Brain (organoid and tissue), 16 donors: ENCODE measurements at places on chromosomes 1 and 21. TPM values are rescaled to one million over a fixed set of nuclear protein-coding genes. Genes with fewer than 3 reads are reported as not detected.
A peak's percentile ranks its signal among the peaks of the same experiment; 100 is the strongest.

- no peak for DNase-seq
Measured at GRCh38 chr1:169904834-169905233, 11.1 kb upstream of the SCYL3 start.

NMNAT2 gene
- polyA plus RNA-seq, result 12.3 TPM

CR2 gene
- polyA plus RNA-seq, result 0.17 TPM

DNA sequence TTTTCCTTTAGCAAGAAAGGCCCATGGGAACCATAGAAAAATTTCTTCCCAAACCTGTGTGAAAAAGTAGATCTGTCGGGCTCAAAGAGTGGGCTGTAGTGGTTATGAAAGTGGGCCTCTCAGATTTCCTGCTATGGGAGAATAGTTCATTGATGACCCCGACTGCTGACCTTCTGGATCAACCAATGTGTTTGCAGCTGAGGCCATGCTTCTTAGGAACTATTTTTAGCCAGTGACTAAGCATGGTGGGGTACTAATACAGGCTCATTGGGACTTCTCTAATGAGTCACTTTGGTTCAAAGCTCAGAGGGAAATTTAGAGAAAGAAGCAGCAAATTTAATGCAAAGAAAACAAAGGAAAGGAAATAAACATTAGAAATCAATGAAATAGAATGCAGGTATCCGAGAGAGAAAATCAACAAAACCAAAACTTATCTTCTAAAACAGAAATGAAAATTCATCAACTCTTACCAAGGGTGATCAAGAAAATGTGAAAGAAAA is 12.6 kb upstream of the PSMA5 start:
- DNase-seq, result no peak

GRCh38 chr1:51729824-51730301 is 113.0 kb downstream of the OSBPL9 start:
- no peak for DNase-seq

DNA sequence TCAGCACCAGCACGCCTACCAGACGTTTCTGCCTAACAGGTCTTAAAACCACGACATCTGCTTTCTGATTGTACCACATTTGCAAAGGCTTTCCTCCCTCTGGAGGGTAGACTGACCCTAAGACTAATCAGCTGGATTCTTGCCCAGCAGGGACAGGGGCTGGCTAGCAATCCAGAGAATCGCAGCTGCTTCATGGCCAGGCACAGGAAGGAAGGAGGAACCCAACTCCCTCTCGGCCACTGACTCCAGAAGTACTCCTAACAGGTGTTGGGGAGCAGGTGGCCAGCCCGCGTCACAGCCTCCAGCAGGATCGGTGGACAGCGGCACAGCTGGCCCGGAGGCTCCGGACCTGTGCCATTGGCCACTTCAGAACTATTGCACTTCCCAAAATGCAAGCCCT is 180.8 kb downstream of the NPHP4 start:
- DNase-seq, result peak; percentile 61

PDZK1IP1 gene
- polyA plus RNA-seq, result not detected

ANKRD34A gene
- polyA plus RNA-seq, result 7.3 TPM

DNA sequence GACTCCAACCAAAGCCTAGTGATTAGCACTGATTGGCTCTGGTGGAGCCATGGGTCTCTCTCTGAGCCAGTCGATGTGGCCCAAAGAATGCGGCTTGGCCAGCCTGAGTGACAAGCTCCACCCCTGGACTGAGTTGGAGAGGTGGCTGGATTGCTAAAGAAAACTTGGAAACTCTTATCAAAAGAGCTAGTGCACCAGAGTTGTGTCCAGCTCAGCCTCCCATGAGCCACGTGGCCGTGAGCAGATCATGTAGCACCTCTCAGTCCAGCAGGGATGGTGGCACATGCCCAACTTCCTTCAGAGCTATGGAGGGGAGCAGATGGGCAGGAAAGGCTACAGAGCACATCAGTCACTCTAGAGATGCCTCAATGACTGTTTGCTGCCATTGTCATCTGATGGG is 142.8 kb upstream of the VAMP3 start:
- no peak for DNase-seq

- DNase-seq, result no peak
Measured at GRCh38 chr1:226892524-226892875, 22.1 kb downstream of the PSEN2 start.

BCL2L15 gene
- polyA plus RNA-seq, result not detected

DNA sequence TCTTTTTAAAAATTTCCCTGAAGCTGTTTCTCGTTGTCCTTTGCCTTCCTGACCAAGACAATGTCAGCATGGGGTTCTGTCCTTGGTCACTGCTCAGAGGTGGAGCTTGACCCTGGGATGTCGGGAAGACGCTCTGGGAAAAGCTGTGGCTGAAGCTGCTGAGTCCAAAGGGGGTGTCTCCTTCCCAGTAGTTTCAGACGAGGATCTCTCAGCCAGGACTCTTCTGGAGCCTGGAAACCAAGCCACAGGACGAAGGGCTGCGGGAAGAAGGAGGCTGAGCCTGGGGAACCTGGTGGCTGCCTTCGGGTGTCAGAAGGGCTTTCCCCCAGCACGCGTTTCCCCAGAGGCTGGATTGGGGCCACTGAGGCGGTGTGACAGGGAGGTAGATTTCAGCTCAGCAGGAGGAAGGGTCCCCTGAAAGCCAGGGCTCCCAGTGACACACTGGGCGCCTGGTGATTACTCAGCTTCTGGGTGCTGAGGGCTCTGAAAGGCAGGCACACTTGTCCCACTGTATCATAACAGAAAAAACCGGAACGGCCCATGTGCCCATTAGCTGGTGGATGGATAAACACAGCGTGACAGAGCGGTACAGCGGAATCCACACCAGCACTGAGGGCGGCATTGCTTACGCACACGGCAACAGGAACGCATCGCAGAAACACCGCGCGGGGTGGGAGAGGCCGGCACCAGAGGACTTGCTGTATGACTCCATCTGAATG is 5.0 kb upstream of the KRTAP12-1 start:
- DNase-seq, result no peak

- peak; percentile 50 for DNase-seq
Measured at GRCh38 chr21:22743085-22743484, 1744.9 kb downstream of the NCAM2 start.

- DNase-seq, result no peak
Measured at GRCh38 chr1:68459796-68460195, 10.0 kb upstream of the RPE65 start.

DNA sequence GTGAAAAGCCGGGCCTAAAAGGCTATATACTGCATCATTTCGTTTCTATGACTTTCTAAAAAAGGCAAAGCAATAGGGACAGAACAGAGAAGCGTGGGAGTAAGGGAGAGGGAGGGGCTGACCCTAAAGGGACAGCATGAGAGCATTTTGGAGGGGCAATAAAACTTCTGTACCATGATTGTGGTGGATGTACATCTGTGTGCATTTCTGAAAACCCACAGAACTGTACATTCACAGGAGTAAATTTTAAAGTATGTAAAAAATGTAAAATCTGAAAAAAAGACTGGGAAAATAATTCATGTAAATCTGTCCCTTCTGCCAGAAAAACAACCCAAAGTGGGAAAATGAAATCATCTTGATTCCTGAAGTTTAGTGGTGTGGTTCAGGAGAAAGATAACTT is 235.4 kb downstream of the CENPF start:
- DNase-seq, result peak; percentile 37

GRCh38 chr1:24641646-24642151 is 1.4 kb upstream of the SRRM1 start:
- DNase-seq, result peak; percentile 10

XCL1 gene
- 3.6 TPM for polyA plus RNA-seq

MYBPH gene
- polyA plus RNA-seq, result not detected

GUK1 gene
- polyA plus RNA-seq, result 402 TPM

KRTAP21-3 gene
- not detected for polyA plus RNA-seq

GRCh38 chr1:2535455-2535854 is 5.4 kb upstream of the HES5 start:
- DNase-seq, result peak; percentile 60

DNA sequence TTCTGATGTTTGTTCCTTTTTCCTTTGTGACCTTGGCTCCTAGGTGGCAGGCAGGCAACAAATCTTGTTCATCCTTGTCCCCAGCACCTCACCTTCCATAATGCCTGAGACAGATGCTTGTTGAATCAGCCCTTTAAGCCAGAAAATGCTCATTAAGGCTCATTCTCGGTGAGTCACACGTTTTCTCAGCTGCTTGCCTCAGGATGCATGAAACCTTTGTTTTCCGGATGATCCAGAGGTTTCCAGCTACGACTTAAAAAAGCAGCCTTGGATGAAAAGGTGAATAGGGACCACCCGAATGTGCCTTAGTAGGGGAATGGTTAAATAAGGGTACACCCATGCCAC is 4.6 kb upstream of the ATP13A2 start:
- DNase-seq, result no peak

DNA sequence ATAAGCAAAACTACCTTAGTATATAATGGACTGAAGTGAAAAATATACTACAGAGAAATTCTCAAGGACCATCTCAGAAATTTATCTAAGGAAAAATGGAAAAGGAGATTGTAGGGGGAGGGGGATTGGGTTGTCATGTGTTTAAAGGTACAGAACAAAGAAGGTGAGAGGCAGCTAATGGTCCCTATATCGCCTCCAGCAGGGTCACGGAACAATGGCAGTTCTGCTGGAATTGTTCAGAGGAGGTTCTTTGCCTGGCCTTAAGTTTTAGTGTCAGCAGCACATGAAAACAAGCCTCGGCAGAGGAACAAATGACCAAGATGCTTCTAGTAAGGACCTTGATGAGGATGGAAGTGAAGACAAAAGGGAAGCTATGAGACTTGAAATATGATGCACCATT is 42.0 kb upstream of the RGS2 start:
- no peak for DNase-seq

TSPAN1 gene
- polyA plus RNA-seq, result 9.4 TPM

SPATA1 gene
- not detected for polyA plus RNA-seq

GRCh38 chr1:43913051-43913501 is 20.5 kb upstream of the ARTN start:
- no peak for DNase-seq

DNA sequence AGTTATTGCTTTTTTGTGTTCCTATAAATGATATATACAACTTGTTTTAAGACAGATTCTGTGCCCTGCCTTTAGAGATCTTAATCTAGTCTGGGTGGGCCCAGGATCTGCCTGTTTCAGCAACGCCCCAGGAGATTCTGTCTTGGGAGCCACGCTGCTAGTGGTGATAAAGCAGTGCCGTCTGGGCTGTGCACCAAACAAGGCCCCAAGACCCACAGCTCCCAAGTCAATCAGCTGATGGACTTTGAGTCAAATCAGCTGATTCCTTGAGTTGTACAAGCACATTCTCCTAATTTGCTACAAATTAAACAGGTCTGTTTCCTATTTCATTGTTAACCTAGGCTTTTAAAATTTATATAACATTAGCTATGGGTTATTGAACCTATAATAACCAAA is 15.7 kb upstream of the SLC44A3 start:
- DNase-seq, result no peak
